ENCODE measurements at places on chromosomes 13 and 19. TPM values are rescaled to one million over a fixed set of nuclear protein-coding genes. Genes with fewer than 3 reads are reported as not detected.
A peak's percentile ranks its signal among the peaks of the same experiment; 100 is the strongest.

GRCh38 chr19:57263244-57263741, 17.0 kb upstream of the ZNF460 start:
- no peak for DNase-seq

Gene ARHGAP45
- total RNA-seq = 0.92 TPM

- DNase-seq = no peak
Observed at GRCh38 chr13:20721454-20722357, 18.2 kb downstream of the IL17D start.

DNA sequence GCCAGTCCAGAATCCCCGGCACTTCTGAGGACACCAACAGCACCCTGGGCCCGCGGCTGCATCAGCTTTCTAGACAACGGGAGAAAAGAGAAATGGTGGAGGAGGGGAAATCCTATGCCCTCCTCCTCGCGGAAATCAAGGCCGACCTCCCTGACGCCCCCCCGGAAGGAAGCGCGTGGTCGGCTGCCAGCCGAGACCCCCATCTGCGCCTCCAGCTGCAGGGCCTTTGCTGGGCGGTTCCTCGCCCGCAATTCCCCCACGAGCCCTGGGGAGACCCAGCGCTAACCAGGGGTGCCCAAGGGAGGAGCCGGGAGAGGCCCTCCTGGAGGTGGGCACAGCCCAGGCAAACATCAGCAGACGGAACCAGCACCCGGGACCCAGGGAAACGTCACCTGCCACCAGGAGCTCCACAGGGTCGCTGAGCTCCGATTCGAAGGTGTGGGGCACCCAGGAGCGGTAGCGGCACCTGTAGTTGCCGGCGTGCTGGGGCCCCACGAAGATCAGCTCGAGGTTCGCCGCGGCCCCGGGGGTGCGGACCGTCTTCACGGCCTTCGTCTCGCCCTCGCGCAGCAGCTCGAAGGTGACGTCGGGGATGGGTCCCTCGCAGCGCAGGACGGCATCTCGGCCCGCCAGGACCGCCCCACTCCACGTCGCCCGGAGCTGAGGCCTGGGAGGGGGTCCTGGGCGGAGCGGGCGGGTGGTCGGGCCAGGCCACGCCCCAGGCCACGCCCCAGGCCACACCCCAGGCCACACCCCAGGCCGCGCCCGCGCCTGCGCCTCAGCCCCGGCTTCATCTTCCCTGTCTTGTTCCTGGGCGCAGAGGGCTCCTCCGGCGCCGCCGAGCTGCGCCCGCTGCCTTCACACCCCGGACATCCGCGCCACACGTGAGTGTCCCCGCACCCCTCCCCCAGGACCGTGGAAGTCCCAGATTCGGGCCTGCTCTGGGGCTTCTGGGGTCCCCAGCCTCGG, 6.0 kb downstream of the A1BG start:
- DNase-seq = peak; percentile 39

DNA sequence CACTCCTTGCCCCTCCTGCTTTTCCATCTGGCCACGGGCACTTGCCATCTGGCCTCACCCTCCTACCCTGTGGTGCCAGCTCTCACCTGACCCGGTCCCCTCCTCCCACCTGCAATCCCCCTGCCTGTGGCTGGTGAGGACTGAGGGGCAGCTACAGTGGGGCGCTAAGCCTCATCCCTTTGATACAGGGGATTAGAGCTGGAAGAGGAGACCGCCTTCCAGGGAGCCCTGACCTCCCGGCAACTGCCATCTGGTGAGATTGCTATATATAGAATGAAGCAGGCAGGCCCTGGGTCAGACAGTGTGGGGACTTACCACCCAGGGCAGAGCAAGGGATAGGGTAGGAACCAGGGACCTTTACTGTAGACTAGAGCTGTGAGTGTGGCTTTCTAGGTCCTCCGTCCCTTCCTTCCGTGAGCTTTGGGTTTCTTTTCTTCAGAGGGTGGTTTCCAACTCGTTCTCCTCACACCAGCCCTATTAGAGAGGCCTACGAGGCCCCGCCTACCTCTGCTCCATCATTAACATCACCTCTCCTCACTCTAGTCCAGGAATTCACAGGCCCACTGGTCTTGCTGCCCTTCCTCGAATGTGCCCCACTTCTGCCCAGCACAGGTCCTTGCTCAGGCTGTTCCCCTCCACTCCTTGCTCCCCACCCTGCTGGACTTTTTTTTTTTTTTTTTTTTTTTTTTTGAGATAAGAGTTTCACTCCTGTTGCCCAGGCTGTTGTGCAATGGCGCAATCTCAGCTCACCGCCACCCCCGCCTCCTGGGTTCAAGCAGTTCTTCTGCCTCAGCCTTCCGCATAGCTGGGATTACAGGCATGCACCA, 7.7 kb downstream of the KASH5 start:
- no peak for DNase-seq

- DNase-seq = no peak
Observed at GRCh38 chr19:3189702-3190469, 4.2 kb downstream of the NCLN start.

Gene OCEL1
- 3.8 TPM for total RNA-seq

DNA sequence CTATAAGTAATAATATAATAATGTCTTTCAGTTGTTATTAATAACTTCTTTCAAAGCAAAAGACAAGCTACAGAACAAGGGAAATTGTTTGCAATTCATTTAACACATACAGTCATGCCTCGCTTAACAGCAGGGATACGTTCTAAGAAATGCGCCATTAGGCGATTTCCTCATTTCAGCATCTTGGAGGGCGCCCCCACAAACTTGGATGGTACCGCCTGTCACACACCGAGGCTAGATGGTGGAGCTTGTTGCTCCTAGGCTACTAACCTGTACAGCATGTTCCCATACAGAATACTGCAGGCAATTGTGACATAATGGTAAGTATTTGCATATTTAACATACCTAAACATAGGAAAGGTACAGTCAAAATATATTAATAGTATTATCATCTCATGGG, 8.2 kb upstream of the ANKRD10 start:
- DNase-seq = no peak

DNA sequence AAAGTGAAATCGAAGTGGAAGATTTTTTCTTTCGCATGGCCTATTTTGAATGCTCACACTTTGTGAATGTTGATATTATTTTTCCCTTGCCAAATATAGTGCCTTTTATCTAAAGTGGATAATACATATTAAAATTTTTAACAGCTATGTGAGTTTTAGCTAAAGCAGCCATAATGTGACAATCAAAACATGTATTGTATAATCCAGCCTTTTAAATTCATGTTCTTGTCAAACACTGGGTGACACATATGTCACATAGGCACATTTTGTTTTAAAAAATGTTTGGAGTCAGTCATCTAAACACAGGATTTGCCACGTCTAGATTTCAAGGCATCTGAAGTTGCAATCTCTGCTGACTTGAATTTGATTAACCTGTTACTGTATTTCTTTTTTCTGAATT, 1256.6 kb downstream of the SLITRK1 start:
- no peak for DNase-seq

Gene CBARP
- 3.1 TPM for total RNA-seq
